ENCODE measurements at places on chromosomes 13 and 19. TPM values are rescaled to one million over a fixed set of nuclear protein-coding genes. Genes with fewer than 3 reads are reported as not detected.

- no peak for DNase-seq
These were observed 40.6 kb downstream of the TPT1 start for GRCh38 chr13:45300190-45300985.

DNA sequence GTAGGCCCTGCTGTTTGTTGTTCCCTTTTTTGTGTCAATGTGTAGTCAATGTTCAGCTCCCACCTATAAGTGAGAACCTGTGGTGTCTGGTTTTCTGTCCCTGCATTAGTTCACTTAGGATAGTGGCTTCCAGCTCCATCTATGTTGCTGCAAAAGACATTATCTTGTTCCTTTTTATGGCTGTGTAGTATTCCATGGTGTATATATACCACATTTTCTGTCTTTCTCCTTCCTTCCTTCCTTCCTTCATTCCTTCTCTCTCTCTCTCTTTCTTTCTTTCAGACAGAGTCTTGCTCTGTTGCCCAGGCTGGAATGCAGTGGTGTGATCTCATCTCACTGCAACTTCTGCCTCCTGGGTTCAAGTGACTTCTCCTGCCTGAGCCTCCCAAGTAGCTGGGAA lies 21.0 kb downstream of the CYP2A6 start:
- DNase-seq = no peak

Gene ZC3H13
- 52.0 TPM for total RNA-seq

DNA sequence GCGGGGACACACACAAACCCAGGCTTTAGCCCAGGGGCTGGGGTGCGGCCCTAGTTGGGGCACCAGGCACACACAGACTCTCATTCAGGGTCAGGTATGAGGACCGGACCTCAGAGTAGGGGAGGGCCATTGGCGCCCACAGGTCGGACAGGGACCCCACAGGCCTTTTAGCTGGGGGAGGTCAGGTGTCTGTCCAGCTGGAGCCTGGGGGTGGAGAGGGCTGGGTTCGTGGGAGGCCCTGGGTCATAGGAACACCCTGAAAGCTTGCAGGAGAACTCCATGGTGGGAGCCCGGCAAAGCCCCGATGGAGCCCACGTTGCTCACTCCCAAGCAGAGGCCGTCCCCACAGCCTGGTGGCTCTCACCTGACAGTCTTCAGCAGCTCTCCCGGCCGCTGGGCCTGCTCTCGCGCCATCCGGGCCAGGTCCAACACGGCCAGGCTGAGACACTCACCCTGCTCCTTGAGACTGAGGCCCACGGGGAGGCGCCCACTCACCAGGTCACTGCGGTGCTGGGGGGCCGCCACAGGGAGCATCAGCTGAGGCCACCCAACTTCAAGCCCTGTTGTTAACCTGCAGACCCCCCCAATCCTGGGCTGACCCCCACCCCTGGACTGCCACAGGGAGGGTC lies 5.0 kb downstream of the JAK3 start:
- no peak for DNase-seq

- no peak for DNase-seq
These were observed 29.3 kb upstream of the MYCBP2 start for GRCh38 chr13:77356155-77356554.

DNA sequence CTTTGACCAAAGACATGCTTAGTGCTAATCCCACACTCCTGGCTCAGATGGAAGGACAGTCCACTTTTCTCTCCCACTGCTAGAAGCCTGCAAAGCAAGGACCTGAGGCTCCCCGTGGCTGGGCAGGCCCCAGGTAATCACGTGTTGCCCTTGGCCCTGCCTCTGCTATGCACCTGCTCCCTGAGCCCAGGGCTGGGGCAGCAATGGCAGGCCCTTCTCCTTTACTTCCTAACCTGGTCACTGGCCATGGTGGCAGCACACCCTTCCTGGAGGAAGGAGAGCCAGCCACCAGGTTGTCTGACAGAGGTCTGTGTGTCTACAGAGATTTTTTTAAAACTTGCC lies 27.9 kb upstream of the ZNF492 start:
- no peak for DNase-seq

DNA sequence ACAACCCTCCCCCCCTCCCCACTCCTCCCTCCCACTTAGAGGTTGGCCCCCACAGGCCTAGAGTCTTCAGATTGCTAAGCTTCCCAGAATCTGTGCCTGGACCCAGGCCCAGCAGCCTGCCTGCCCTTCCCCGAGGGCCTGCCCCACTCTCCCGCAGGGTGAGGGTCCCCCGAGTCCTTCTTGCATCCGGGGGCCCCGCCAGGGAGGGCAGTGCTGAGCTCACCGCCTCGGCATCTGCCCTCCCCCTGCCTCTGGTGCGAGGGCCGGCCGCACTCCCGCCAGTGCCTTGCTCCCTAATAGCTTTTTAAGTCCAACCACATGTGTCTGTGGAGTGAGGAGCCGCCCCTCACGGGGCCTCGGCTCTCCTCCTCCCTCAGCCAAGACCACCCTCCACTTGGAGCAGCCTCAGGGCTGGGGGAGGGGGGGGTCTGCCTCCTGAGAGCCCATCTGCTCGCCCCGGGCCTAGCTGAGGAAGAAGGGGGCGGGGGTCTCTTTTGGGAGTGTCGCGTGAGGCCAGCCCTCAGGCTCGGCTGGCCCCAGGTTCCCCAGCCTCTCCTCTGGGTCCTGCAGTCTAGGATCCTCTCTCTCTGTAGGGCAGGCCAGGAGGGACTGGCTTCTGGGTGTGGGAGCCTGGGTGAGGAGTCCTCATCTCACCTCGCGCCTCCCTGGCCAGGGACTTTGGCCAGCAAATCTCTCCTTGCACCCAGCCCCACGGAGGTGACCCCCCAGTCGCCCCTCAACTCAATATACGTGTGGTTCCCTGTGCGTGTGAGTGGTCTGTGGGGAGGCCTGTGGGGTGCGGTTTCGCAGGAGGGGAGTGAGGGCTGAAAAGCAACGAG lies 47.2 kb downstream of the LYL1 start:
- DNase-seq = peak; percentile 73

DNA sequence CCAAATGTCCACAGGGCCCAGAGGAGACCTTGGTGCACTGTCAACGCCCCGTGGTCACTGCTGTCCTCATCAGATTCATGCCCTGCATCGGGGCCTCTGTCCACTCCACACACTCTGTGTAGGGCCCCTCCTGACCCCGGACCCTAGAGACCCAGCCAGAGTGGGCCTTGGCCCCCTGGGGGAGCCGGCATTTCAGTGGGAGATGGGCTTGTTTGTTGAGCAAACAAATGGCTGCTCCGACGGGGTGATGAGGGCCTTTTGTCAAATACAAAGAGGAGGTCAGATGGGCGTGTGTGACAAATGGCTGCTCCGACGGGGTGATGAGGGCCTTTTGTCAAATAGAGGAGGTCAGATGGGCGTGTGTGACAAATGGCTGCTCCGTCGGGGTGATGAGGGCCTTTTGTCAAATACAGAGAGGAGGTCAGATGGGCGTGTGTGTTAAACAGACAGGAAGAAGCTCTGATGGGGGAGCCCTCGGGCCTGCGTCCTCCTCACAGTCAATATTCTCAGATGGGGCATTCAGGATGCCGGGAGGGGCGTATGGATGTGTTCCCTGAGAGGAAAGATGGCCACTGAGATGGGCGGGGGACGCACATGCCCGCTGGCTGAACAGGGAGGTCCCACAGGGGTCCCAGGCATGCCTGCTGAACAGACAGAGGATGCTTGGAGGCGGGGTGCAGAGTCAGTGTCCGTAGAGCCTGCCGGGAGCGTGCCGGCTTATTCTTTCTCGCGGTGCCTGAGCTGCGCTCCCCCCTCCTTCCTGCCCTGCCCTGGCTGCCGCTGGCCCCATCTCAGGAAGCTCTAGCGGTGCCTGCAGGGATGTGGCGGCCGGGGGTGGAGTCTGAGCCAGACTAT lies 36.3 kb downstream of the SMIM24 start:
- peak; percentile 62 for DNase-seq

- DNase-seq = no peak
These were observed 4.7 kb downstream of the PTH2 start for GRCh38 chr19:49418511-49418910.

Gene CLEC17A
- not detected for total RNA-seq

Gene BEST2
- total RNA-seq = not detected

- DNase-seq = no peak
These were observed 37.7 kb upstream of the MCF2L start for GRCh38 chr13:112931028-112931934.

DNA sequence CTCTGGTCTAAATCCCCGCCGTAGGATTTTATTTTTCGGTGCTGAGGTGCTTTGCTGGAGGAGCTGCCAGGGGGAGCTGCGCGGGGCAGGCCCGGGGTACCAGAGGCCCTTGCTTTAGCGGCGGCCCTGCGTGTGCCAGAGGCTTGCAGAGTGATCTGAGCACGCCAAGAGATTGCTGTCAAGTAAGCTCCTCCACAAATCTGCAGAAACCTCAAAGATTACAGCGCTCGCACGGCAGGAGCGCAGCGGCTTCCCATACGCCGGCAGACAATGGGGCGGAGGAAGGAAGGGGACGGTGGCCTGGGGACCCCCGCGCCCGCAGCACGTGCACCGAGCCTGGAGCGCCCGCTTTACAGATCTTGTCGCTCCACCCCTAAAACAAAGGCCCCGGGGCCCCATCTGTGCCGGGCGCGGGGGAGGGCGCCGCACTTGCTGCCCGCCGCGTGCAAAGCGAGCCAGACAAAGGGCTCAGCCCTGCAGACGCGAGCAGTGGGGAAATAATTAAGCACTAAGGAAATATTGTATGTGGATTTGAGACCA lies 9.1 kb upstream of the C19orf12 start:
- no peak for DNase-seq

DNA sequence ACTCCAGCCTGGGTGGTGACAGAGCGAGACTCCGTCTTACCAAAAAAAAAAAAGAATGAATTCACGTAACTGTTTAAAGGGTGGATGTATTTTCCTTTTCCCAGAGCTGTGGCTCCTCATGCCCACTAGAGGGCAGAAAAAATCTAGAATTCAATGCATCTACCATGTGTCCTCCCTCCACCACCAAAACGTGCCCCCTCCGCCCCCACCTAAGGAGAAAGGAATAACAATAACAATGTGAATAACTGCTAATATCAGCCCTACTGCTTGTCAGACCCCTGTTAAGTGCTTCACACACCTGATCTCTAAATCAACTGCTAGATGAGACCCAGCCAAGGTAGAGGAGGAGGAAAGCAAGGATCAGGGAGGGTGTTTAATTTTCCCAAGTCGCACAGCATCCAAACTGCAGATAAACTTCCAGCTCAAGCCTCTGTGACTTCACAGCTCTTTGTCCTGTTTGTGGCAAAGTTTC lies 20.2 kb upstream of the PNMA8B start:
- no peak for DNase-seq

DNA sequence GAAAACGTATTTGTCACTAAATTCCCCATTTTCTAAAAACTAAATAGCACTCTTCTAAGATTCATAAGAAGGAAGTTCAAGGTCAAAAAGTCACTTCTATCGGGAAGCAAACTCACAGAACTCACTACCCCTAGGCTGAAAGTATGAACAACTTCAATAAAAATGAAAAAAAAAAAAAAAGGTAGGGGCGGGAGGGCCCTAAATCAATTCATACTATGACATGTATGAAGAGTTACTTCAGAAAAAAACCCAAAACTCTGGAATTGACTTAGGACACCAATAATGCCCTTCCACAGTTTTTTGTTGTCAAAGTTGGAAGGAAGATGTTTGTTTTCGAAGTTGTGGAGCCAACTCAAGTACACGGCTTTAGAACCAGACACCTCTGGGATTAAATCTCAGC lies 1.1 kb downstream of the SUCLA2 start:
- DNase-seq = no peak

DNA sequence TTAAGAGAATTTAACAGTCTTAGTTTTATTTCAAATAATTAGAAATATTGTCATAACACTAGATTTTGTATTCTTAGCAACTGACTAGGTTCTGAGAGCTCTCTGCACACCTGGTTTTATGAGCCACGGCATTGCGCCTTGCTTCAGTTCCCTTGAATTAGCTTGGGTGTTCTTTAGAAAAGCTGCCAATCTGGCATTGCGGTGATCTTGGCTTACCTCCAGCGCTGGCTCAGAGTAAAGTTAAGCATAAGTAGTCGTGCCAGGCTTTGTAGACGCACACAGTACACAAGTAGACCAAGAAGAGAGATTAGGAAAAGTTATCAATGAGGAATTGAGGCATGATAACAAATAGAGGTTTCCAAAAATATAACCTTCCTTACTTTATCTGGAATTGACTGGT lies 45.7 kb downstream of the TPP2 start:
- DNase-seq = peak; percentile 57
